ENCODE measurements at places on chromosomes 16 and 17. TPM values are rescaled to one million over a fixed set of nuclear protein-coding genes. Genes with fewer than 3 reads are reported as not detected.
A peak's percentile ranks its signal among the peaks of the same experiment; 100 is the strongest.

DNA sequence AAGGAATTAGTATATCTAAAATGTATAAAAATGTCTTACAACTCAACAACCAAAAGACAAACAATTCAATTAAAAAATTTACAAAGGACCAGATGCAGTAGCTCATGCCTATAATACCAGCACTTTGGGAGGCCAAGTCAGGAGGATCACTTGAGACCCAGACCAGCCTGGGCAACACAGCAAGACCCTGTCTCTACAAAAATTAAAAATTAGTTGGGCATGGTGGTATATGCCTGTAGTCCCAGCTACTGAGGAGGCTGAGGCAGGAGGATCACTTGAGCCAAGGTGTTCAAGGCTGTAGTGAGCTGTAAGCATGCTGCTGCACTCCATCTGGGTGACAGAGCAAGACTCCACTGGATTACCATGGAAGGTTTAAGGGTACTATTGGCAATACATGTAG is 33.8 kb downstream of the ZNRF1 start:
- DNase-seq, result no peak

Gene SYNGR2
- 86.9 TPM for total RNA-seq

Gene TP53
- total RNA-seq, result 11.7 TPM

DNA sequence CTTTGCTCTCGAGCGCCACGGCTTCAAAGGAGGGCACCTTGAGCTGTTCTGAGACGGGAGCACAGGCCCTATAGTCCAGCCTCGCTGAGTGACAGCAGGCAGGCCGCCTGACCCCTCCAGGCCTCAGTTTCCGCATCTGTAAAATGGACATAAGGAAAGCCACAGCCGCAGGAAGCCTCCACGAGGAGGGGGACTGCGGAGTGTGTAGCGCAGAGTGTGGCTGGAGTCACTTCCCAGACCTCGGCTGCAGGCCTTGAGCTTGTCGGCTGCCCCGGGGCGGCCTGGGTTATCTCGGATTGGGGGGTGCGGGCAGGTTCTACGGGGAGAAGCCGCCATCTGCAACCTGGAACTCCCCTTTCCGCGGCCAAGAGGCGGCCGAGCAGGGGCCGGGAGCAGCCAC is 40.8 kb downstream of the ZFPM1 start:
- DNase-seq, result no peak

DNA sequence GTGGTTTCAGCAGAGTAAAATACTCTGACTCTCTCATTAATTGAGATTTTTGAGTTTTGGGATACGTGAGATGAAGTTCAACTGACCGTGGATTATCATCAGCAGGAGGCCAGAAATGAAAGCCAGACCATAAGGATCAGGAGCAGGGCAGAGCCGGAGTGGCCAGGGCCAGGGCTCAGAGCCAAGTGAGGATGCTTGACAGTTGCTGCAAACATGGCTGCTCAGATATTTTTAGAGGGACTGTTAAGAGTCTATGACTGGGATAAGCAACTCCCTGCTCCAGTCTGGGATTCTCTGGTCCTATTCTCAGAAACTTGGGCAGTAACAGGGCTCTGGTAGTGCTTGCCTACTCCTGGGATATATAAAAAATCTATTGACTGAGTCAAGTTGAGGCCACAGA is 17.6 kb upstream of the CDH13 start:
- peak; percentile 58 for DNase-seq

GRCh38 chr17:57004944-57005579 is 27.1 kb downstream of the SCPEP1 start:
- DNase-seq, result no peak

GRCh38 chr16:13756411-13757140 is 163.4 kb upstream of the ERCC4 start:
- no peak for DNase-seq

DNA sequence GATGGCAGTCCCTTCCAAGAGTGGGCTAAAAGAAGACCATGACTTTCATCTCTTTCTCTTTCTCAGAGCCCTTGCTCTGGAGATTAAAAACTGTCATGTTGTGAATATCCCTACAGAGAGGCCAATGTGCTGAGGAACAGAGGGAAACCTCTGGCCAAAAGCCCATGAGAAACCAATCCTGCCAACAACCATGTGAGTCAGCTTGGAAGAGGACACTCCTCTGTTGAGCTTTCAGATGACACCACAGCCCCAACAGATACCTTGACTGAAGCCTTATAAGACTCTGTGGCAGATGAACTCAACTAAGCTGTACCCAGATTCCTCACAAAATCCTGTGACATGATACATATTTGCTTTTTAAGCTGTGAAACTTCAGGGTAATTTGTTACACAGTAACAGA is 19.6 kb downstream of the CPPED1 start:
- DNase-seq, result no peak

GRCh38 chr16:364595-365491 is 5.5 kb downstream of the MRPL28 start:
- DNase-seq, result no peak
